Testis (tissue), 5 donors: ENCODE measurements at places on chromosomes 13 and 19.

DNA sequence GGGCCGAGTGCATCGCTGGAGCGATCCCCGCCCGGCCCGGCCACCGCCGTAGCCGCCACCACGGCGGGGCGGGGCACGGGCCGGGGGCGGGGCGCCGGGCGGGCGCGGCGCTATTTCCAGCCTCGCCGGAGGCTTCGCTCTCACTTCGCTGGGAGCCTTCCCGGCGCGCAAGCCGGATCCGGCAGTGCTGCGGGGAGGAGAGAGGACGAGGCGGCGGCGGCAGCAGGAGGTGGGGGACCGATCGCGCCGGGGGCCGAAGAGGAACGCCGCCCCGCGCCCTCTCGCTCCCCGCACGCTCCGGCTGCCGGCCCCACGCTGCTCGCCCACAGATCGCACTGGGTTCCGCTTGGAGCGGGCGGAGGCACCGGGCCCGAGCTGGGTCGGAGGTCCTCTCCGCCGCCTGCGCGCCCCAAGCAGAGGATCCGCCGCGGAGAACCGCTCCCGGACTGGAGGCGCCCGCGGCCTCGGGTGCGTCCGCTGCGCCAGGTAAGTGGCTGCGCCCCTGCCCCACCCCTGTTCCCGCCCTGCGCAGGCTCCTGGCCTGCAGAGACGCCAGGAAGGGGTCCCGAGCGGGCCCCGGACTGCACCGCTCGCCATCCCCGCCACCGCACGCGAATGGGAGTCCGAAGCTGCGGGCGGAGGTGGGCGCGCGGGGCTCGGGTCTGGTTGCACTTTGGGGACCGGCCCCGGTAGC lies at the start of gene CHST8:
TSS of gene CHST8 (plus strand) at position 143 of the 694 bp plus-strand sequence. CDS start 67,309 bp downstream, outside the sequence.
- peak; percentile 53 for DNase-seq

- DNase-seq: no peak
Observed at GRCh38 chr13:77503398-77503797, 32.1 kb upstream of the SCEL start.

GRCh38 chr19:41616792-41617621 lies 9.9 kb downstream of the CEACAM4 start:
- no peak for DNase-seq

- no peak for DNase-seq
Observed at GRCh38 chr19:28737021-28737895, 475.7 kb downstream of the UQCRFS1 start.

DNA sequence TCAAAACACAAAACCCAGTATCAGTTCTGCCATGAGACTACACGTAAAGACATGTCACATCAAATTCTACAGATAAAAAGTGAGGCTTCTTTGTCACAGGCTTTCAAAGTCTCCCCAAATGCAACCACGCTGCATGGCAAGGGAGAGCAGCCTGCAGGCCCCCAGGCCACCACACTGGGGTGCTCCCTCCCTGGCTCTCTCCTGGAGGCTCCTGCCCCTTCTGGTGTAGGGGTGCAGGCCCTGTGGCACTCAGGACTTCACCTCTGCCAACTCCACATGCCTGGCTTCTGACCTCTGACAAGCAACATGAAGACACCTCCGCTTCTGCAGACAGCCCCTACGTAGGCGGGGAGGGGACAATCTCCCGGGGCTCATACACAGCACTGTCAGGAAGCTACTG lies 14.3 kb downstream of the AKAP8 start:
- no peak for DNase-seq

- DNase-seq: no peak
Observed at GRCh38 chr19:1012334-1012733, 8.6 kb downstream of the TMEM259 start.

DNA sequence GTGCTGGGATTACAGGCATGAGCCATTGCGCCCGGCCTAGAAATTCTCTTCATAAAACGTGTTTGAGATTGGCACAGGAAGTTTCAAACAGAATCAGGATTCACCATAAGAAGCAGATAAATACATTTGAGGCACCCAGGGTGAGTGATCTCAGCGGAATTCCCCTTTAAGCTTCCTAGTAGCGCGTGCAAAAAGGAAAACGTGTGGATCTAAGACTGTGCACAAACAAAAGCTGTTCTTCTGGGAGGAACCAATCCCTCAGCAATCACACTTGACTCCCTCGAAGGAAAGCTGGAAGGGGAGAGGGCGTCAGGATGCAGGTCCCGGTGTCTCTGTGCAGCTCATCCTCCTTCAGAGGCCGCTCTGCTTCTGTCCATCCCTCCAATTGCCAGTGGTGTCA lies 15.5 kb downstream of the MCF2L start:
- DNase-seq: no peak

- DNase-seq: no peak
Observed at GRCh38 chr13:113231306-113232207, 22.1 kb downstream of the CUL4A start.

- DNase-seq: no peak
Observed at GRCh38 chr19:31383553-31383952, 34.3 kb upstream of the TSHZ3 start.

DNA sequence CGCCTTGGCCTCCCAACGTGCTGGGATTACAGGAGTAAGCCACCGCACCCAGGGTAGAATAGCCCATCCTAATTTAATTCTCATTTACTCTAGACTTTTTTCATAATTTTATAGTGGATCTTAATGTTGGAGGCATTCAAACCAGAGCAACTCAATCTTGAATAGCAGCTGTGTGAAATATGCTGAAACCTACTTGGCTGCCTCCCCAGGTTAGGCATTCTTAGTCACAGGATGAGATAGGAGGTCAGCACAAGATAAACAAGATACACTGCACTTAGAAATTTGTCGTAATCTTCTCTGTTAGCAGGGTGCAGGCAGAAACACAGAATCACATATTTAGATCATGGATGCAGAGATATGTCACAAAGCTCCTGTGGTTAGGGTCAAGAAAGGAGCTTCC lies 2.7 kb upstream of the ZNF43 start:
- DNase-seq: no peak

DNA sequence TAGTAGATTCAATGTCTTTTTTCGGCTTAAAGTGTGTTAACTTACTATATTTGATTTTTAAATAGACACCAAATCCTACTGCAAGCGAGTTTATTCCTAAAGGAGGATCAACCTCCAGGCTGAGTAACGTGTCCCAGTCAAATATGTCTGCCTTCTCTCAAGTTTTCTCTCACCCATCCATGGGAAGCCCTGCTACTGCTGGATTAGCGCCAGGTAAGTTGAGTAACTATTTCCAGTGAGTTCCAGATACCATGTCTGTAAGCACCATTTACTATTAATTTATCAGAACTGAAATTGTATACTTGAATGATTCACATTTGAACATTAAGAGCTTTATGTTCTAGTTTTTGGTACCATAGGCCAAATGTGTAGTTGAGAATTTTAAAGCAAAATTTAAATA lies 81.8 kb downstream of the PAN3 start:
- no peak for DNase-seq

- peak; percentile 51 for DNase-seq
Observed at GRCh38 chr13:110361365-110361911, 54.4 kb downstream of the COL4A2 start.

DNA sequence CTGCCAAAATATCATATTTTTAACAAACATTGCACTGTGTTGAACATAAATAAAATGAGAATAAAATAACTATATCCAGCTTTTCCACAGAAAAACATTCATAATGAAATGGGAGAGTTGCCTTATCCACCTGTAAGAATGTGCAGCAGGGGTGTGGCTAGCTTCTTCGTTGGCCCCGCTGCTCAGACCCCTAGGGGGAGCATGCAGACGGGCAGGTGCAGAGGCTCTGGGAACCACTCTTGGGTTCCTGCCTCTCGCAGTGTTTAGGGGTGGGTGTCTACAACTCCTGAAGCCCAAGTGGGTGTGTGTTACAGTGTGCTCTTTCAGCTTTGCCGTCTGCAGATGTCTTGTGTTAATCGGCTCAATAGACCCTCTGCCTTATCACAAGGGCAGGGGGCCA lies 121.7 kb downstream of the SLITRK5 start:
- no peak for DNase-seq

DNA sequence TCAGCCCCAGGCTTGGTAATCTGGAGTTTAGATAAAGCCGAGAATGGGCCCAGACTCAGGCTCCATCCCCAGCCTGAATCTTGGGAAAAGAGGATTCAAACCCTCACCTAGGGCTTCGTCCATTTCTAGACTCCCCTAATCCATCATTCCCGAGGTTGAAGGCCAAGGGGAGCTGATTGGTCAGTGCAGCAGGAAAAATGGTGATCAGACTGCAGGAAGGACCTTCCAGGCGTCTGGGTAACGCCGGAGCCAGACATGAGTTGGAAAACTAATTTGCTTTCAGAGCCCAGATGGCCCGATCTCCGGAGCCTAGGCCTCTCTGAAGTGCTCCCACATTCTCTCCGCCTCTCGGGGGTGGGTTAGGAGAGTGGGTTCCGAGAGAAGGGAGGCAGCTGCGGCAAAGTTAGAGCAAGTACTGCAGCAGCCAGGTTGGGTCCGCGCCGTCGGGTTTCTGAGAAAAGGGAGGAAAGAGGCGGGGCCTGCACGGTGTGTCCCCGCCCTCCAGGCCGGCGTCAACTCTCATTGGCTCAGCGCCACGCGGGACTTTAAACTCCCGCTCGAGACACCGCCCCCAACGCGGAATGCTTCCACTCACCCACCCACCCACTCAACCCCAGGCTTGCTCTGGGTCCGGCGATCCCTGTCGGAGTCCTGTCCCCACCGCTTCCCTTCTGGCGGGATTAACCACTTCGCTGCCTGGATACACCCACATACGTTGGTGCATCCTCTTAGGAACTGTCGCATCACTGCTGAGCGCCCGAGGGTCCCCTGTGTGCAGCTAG lies 788 bp upstream of the RTBDN start:
- DNase-seq: peak; percentile 61

- DNase-seq: no peak
Observed at GRCh38 chr19:51681286-51681941, 11.7 kb upstream of the SPACA6 start.

- peak; percentile 89 for DNase-seq
Observed at GRCh38 chr13:110396913-110397381, 89.9 kb downstream of the COL4A2 start.

DNA sequence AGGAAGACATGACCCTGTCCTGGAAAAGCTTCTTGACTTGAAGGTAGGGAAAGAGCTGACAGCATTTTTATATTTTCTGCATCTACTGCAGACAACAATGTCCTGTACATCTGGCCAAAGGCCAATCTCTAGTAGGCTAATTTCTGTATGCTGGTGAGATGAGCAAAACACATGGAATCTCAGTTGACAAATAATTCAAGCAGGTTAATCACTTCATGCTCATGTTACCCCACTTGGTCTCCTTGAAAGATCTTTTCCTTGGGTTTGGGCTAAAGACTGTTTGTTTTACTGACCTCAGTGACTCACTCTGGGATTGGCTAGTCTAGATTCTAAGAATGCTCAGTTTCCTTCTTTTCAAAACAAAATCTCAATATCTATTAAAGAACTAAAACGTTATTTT lies 298.8 kb downstream of the LMO7 start:
- DNase-seq: no peak

DNA sequence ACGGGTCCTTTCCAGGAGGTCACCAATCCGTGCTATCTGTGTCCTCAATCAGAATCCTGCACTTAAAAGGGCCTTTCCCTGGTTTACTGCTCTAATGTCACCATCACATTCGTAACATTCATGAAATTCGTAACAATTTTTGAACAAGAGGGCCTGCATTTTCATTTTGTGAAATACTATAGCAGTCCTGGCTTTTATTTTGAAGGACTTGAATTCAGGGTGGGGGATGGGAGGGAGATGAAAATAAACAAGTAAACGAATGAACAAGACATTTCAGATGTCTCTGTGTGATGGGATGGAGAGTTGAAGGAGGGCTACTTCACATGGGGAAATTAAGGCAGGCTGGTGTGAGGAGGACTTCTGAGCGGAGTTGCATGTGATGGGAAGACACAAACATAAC lies 281.0 kb downstream of the TSHZ3 start:
- no peak for DNase-seq

DNA sequence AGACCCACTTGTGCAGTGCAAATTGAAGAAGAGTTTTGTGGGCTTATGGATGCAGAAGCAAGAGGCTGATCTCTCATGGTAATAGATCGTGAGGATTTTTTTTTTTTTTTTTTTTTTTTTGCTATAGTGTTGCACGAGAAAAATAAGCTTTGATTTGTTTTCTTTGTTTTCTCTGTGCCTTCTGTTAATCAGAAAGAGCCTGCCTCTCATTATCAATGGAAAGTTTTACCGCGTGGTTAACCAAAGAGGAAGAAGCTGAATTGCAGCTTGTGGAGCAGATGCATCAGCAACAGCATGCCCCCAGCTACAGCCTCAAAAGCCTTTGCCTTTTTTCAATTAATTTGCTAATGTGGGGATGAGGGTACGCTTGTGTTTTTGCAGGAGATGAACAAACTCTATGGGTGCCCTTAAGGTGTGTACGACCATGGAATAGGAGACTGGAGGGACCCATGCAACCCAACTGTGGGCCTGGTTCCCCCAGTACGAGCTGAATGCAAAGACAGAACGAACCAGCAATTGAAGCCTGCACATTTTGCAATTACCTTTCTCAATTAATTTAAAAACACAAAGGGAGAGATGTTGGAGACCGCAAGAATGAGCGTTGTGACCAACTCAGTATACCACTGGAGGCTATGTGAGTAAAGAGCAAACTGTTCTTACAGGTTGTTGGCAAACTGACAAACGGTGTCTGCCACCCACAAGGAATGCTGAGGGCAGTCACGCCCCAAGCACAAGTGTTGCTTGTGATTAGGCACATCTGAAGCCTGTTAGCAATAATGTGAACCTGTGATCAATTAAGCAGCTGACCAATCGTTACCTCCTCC lies 58.6 kb upstream of the SPRY2 start:
- DNase-seq: no peak

GRCh38 chr19:35905178-35905727 lies 2.8 kb downstream of the TYROBP start:
- no peak for DNase-seq

- DNase-seq: no peak
Observed at GRCh38 chr13:77903435-77903834, 15.2 kb downstream of the EDNRB start.

DNA sequence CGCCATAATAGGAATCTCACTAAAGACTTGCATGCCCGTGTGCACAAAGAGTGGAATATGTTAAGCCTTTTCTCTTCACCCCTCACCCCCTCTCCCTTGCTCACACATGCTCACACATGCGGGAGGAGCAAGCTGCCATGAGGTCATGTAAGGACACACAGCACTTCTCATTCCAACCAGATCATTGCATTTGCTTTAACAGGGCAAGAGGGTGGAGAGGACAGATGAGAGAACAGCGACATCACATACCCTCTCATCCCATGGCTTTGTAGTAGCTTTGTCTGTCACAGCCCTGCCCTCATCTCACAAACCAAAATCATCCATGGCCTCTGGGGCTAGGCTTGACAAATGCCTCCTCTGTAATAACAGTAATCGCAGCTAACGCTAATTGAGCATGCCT lies 145.6 kb upstream of the FRY start:
- DNase-seq: no peak

GRCh38 chr13:103324641-103325040 lies 258.4 kb upstream of the SLC10A2 start:
- no peak for DNase-seq

DNA sequence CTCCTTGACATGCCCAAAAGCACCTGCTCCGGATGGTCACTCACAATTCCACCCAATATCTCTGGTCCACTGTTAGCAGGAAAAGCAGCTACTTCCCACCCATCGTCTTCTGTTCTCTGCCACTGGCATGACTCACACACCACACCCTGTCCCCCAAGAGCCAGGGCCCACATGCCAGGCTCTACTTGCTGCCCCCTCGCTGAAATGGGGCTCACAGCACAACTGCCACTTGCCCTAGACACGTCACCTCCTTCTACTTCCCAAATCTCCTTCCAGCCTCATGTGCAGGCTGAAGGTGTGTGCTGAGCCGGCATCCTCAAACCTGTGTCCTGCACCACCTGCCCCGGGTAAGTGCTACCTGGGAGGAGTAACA lies 65.0 kb downstream of the TBC1D4 start:
- DNase-seq: no peak

GRCh38 chr19:45827459-45828093 lies 12.5 kb upstream of the RSPH6A start:
- DNase-seq: no peak
